Activated T-helper 1 cell treated with anti-CD3 and anti-CD28 coated beads, Interleukin-12 subunit alpha, Interleukin-12 subunit beta, Interleukin-2, Interleukin-4 antibody, amounts not matched to agents 30 ng/mL and 10 ng/mL and 1 ng/mL, durations not matched to agents 14 hours and 24 hours and 36 hours (primary cell): ENCODE measurements at places on chromosomes 5 and 9. TPM values are rescaled to one million over a fixed set of nuclear protein-coding genes. Genes with fewer than 3 reads are reported as not detected.

Gene MLANA
- total RNA-seq: not detected in 2 replicates

DNA sequence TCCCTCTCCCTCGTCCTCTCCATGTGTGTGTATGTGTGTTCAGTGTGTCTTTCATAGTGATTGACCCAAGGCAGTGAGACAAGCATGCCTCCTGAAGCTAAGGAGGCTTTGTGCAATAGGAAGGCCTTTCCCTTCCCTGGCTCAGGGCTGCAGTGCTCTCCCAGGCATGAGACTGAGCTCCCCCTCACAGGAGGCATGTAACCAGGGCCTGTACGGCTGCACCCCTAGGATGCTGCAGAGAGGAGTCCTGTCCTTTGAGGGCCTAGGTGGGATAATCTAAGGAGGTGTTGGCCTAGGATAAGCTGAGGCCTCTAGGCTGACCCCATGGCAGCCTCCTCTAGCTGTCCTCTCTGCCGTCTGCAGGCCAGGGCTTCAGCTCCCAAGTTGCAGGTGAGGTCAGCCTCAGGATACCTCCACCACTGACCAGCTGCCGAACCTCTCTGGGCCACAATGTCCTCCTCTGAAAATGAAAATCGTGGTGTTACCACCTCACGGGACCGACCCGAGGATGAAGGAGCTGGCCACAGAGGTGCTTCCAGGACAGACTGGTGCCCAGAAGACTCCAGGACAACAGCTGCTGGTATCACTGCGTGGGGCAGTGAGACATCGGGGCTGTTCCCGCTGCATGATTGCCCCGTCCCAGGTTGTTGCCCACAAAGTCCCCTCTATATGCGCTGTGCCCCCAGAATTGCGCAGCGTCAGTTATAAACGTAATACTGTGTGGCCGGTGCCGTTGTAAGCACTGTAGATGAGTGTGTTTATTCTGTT, 129.6 kb downstream of the BARX1 start:
- no peak for DNase-seq

GRCh38 chr9:86126998-86127972, 27.9 kb upstream of the GOLM1 start:
- DNase-seq: no peak

- DNase-seq: no peak
Observed at GRCh38 chr5:138872841-138873465, 2.2 kb downstream of the LRRTM2 start.

DNA sequence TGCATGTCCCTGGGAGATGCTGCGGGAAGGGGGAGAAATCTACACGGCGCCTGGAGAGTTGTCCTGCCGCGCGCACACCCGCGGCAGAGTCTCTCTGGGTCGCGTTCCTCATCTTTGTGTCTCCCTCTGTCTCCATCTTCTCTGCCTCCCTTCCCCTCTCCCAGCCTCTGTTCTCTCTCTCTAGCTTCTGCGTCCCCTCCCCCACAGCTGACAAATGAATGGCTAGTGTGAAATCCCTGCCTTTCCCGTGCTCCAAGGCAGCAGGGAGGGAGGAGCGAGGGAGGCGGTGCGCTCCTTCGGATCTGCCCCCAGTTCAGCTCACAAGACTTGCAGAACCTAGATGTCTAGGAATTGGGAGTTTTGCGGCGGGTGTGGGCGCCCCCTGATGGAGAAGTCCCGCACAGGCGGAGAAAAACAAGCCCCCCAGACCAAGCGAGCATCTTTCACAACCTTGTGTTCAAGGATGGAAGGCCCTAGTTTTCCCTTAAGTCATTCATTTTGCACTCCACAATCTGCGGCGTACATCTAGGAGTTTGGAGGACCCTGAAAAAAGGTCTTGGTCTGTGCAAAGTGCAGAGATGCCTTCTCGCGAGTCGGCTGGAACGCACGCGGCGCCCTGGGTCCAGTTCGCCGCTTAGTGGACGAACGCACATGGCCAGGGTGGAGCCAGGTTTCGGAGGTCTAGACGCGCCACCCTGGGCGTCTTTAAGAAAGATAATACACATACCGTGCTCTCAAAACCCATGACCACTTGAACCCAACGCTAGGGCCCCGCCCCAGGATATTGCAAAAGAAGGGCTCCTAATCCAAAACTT, 2.0 kb downstream of the VCAN start:
- peak; percentile 45 for DNase-seq

Gene RANBP3L
- not detected in 2 replicates for total RNA-seq

- DNase-seq: no peak
Observed at GRCh38 chr5:154117050-154117449, 73.5 kb upstream of the GALNT10 start.

Gene PDE6A
- total RNA-seq: not detected in 2 replicates

DNA sequence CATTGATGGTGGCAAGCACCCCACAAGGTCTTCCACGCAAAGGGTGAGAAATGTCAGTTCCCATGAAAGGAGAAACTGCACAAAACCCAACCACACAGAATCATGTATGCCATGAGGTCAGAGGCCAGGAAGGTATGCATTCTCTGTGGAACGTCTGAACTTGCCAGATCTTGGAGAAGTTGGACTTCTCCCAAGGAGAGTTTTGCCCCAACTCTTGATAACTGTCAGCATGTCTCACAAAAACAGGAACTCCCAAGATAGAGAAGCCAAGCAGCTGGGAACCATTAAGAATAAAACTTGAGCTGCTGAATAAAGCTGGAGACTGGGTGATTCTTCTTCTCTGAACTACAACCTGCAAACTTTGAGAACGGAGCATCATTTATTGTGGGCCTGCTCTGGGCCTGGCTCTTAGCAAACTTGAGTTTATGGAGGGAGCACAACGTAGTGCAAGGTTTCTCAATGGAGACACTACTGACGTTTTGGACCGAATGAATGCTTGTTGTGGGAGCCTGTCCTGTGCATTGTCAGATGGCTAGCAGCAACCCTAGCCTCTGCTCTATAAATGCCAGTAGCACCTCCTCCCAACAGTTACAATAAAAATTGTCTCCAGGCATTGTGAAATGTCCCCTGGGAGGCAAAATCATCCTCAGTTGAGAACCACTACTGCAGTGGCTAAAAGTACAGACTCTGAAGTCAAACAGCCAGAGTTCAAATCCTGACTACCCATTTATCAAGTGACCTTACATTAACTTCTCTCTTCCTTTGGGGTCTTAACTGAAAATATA, 193.5 kb downstream of the ACTL7B start:
- DNase-seq: no peak

Gene C9orf50
- total RNA-seq: not detected in 2 replicates

Gene TAF11L14
- not detected in 2 replicates for total RNA-seq

Gene ELAVL2
- not detected in 2 replicates for total RNA-seq

DNA sequence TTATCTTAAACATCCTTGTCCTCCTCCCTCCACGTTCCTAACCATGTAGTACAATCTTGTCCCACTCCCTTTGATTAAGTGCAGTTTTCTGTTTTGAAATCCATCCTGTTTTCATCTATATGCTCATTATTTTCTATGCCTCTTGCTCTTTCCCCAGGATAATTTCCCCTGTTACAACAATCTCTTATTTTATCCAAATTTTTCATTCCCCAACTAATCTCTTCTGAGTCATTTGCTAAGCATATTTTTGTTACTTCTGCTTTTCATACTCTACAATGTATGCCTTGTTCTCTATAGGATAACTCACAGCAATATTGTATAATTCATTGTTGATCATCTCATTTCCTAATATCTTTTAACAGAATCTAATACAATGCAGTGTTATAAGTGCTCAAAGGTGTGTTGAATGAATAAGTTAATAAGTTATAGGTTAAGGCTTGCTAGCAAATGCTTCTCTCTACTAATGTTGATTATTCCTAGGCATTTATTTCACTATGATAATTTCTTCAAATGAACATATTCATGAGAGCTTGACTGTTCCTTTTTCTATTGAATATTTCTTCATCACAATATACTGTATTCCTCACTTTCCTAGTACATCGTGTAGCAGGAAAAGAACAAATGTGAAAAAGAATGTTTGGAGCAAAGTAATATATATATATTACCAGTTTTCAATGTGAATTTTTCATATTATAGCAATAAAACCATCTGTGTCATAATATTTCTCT, 1.5 kb downstream of the OMD start:
- no peak for DNase-seq

GRCh38 chr9:121645003-121645402, 6.4 kb upstream of the DAB2IP start:
- no peak for DNase-seq

Gene INSL4
- 0.10 TPM in 1 of 2 replicates, not detected in the other for total RNA-seq

Gene DIRAS2
- total RNA-seq: not detected in 2 replicates

GRCh38 chr5:92559781-92560180, 1021.2 kb downstream of the NR2F1-AS1 start:
- DNase-seq: no peak

Gene IL4
- total RNA-seq: 56.9 and 57.1 TPM in 2 replicates

- DNase-seq: no peak
Observed at GRCh38 chr5:176673651-176674583, 26.6 kb downstream of the TSPAN17 start.

Gene SLC4A9
- not detected in 2 replicates for total RNA-seq

DNA sequence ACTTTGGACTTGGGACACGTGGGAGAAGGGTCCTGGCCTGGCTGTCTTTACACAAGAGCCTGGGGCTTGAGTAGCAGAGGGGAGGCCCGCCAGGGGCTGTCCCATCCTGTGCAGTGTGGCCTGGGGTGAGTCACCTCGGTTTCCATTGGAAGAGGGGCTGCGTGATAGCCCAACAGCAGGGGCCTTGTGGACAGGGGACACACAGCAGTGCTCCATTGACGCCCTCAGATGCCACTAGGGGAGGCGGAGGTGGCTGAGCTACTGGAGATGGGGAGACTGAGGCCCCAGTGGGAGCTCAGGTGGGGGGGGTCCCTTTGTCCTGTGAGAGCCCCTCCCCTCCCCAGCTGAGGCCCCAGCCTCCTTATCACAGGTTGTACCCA, 50.0 kb upstream of the RNU6ATAC start:
- DNase-seq: no peak

GRCh38 chr9:23630488-23630887, 195.6 kb downstream of the ELAVL2 start:
- DNase-seq: no peak

GRCh38 chr9:125888211-125888610, 141.0 kb downstream of the PBX3 start:
- DNase-seq: no peak

DNA sequence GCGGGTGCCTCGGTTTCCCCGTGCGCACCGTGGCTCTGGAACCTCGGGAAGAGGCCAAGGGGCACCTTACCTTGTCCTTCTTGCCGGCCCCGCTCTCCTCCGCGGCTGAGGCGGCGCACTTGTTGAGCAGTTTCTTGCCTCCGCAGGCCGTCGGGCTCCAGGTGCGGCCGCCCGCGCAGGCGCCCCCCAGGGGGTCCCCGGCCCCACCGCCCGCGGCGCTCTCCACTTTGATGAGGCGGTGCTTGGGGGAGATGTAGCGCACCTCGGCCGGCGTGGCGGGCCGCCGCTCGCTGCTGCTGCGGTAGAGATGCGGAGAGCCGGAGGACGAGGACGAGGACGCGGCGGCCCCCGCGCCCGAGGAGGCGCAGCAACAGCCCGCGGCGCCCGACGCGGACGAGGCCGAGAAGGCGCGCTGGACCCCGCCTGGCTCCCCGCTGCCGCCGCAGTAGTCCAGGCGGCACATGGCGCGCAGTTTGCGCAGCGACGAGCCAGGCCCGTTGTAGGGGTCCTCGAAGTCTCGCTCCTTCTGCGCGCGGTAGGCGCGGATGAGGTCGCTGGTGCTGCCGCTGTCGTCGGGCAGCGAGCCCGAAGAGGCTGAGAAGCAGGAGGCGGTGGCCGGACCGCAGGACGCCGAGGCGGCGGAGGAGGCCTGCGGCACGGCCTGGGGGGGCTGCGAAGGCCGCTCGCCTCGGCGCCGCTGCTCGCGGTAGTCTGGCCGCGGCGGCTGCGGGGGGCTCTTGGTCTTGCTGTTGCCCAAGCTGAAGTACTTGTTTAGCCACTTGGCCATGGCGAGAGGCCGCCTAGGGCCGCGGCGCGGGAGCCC, 957 bp downstream of the SHB start:
- DNase-seq: no peak

DNA sequence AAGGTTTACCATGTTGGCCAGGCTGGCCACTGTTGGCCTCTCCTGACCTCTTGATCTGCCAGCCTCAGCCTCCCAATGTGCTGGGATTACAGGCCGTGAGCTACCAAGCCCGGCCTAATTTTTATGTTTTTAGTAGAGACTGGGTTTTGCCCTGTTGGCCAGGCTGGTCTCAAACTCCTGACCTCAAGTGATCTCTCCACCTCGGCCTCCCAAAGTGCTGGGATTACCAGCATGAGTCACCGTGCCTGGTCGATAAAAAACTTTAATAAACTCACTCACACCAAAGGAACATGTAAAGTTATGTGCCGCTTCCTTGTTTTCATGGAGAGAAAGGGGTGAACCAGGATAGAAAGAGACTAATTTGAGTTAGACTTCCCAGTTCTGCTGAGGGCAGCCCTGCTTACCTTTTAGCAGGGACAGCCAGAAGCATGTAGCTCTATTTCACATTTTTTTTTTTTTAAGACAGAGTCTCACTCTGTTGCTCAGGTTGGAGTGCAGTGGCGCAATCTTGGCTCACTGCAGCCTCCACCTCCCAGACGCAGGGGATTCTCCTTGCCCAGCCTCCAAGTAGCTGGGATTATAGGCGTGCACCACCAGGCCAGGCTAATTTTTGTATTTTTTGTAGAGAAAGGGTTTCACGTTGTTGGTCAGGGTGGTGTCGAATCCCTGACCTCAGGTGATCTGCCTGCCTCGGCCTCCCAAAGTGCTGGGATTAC, 11.4 kb upstream of the HAUS6 start:
- no peak for DNase-seq

DNA sequence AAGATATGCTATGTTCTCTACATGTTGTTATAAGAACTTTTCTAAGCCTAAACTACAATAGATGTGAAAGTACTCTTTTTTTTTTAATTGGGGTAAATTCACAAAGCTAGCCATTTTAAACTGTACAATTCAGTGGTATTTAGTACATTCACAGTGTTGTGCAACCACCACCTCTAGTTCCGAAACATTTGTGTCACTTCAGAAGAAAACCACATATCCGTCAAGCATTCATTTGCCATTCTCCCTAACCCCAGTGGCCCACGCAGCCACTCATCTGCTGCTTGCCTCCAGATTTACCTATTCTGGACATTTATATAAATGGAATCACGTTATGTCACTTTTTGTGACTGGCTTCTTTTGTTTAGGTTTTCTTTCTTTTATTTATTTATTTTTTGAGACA, 43.1 kb downstream of the SPTAN1 start:
- no peak for DNase-seq

DNA sequence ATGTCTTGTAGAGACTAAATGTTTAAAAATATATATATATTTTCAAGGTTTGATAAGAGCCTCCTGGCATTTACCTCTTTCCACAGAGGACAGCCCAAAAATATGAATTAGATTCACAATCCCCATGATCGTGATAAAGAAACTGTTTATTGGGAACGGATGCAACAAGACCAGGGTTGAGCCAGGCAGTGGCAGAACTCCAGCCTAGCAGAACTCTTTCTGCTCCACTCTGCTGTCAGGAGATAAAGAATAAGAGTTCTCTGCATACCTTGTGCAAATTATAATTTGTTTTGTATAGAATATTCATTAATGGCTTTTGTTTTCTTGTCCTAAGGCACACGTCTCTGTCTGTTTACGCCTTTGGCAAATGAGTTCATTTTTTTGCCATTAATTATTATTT, 472.2 kb downstream of the TUSC1 start:
- no peak for DNase-seq

Gene FGF1
- total RNA-seq: 0.08 TPM in 1 of 2 replicates, not detected in the other

GRCh38 chr9:129175825-129176633, 2.0 kb downstream of the IER5L start:
- DNase-seq: peak; percentile 55
